NCI-H460 (cell line): ENCODE measurements at places on chromosomes 3 and 15.
A peak's percentile ranks its signal among the peaks of the same experiment; 100 is the strongest.

GRCh38 chr3:100463002-100463401 lies 29.4 kb upstream of the TMEM45A start:
- DNase-seq, result peak; percentile 51

DNA sequence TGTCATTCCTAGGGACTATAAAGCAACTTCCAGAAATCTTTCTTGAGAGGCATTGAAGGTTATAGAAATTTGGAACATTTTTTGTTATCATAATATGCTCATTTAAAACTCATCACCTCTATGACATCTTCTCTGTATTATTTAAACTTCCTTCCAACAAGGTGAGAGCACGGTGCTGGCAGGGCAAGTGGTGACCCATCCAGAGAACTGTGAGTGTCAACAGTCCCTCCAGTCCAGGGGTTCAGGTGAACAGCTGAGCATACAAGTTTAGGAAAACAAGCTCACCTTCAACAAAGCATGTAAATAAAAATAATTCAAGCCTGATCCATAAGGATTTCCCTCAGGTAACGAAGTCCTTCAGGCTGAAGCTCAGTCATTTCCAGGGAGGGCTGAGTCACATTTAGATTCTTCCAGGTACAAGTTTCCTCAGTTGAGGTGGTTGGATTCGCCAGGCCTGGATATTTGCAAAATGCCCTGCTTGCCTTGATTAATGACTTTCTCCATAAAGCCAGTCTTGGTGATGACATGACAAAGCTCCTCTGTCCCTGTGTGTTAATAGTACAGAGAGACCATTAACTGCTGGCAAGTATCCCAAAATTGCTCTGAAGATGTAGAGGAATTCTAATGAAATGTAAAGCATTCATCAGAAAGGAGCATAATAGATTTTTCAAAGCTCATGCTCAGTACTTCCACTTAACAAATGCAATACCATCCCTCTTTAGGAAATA lies 263.6 kb upstream of the GADL1 start:
- no peak for DNase-seq

GRCh38 chr15:25242957-25243799 lies 195.6 kb downstream of the UBE3A start:
- DNase-seq, result no peak

DNA sequence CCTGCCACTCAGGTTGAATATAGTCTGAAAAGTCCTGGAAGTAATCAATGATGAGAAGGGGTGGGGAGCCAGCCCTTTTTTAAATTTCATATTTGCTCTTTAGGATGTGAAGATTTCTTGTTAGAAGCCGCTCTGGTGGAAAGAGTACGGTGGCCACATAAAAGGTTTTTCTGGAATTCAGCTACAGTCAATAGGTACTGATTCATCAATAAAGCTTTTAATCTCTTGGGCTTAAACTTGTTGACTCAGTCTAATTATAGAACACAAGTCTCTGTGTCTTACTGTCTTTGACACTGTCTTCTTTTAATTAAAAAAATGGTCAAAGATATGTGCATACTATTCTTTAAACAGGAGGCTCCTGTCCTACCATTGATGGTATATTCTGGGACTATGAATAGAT lies 99.9 kb upstream of the TP63 start:
- no peak for DNase-seq

- no peak for DNase-seq
These were observed 150.8 kb downstream of the PDZRN3 start for GRCh38 chr3:73473898-73474416.

- DNase-seq, result no peak
These were observed 563.5 kb upstream of the TBL1XR1 start for GRCh38 chr3:177760803-177761202.

DNA sequence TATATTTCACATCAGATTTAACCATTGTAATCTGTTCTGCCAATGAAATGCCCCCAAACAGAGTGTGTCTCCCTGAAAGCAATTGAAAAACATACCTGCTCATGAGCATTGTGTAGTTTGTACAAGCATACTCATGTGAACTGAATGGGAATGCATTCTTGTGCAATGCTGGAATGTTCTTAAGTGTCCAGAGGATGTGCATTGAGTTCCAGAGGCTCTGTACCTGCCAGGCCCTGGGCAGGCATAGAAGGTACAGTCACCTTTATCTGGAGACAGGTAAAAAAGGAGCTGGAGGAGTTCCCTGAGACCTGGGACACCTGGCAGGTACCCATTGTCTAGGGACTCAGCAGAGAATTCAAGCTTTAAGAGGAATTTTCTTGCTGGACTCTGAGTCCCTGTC lies 2.8 kb downstream of the MRAS start:
- no peak for DNase-seq

DNA sequence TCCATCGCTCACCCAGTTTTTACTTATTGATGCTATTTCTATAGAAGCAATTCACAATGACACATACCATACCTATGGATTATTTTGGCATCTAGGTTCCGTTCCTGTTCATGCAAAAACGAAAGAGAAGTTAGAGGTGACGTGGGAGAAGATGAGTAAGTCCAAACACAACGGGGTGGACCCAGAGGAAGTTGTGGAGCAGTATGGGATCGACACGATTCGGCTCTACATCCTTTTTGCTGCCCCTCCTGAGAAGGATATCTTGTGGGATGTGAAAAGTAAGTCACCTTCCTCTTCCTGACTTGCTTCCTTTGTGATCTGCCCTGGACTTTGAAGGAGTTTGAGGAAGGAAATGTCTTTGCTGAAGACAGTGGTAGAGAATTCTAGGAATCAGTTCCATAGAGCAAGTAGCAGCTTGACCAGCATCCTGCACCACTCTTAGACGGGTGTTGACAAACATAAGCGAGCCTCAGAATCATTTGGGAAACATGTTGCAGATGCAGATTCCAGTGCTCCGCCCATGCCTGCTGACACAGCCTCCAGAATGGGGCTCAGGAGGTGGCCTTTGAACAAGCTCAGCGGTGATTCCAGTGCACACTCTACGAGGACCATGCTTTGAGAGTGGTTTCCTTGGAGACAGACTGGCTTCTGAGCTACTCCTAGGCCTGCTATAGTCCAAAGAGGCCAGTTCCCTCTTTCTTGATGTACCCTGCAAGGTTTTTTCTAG lies 78.4 kb upstream of the LIMD1 start:
- no peak for DNase-seq

- DNase-seq, result no peak
These were observed 33.7 kb upstream of the TMC3 start for GRCh38 chr15:81407718-81408117.

- no peak for DNase-seq
These were observed 24.0 kb downstream of the CP start for GRCh38 chr3:149197669-149198068.

DNA sequence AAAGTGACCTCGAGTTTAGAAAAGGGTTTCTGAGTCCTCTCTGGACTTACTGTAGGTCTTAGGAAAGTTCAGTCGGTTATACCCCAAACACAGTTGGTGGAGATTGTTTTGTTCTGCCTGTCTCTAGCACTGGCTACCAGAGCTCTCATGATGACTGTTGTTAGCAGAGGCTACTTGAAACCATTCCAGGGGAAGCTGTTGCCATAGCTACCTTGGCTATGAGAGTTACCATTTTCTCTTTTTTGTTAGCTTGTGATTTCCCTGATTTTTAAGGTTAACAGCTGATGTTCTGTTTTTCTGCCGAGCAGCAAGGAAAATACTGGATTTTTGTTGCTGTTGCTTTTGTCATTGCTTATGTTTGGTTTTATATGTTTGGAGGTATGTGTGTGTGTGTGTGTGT lies 26.7 kb downstream of the ABHD2 start:
- DNase-seq, result no peak

DNA sequence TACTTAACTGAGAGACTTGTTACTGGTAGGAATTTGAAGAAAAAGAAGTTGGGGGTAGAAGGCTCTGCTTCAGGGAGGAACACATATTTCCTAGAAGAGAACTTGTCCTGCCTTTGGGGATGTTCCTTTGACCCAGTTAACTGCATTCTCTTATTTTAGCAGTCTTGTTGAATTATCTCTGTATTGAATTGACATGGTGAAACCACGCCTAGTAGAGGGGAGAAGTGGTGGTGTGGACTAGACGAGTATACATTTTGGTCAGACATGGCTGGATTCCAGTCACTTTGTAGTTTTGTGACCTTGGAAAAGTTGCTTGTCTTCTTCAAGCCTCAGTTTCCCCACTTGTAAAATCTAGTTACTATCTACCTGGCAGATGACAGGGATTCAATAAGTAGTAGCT lies 87.8 kb downstream of the FNDC3B start:
- DNase-seq, result no peak

GRCh38 chr3:13539292-13539638 lies 9.7 kb upstream of the FBLN2 start:
- no peak for DNase-seq
